ENCODE measurements at places on chromosomes 16 and 17.
A peak's percentile ranks its signal among the peaks of the same experiment; 100 is the strongest.

GRCh38 chr16:86799367-86799766 is 221.0 kb downstream of the FOXL1 start:
- DNase-seq = no peak

DNA sequence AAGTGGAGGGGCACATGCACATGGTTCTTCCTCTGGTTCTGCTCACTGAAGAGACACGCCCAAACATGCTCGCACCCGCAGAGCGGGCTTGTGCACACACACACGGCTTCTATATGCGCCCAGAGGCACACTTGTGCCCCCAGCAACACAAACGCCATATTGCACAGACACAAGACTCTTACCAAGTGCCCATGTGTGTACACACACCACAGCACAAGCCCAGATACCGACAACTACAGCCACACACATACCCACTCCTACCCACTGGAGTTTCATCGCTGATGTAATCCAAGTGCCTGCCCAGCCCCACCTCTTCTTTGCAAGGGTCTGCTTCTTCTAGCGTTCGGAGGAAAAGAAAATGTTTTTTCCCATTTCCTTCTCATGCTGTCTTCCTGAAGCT is 6.5 kb upstream of the PRR29 start:
- no peak for DNase-seq

DNA sequence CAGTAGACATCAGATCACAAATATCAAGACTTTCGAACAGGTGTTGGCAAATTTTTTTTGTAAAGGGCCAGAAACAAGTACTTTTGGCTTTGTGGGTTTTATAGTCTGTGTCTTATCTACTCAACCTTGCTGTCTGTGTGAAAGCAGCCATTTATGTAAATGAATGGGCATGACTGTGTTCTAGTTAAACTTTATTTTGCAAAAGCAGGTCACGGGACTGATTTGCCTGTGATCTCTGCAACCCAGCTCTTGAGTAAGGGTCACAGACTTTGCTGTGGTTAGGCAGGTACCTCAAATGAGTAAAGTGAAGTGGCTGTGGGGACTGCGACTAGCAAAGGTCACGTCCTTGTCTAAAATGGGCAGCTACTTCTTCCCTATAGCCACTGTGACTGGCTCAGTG is 136.5 kb downstream of the FTO start:
- DNase-seq = no peak

- no peak for DNase-seq
These were observed 3.9 kb downstream of the UNC119 start for GRCh38 chr17:28548417-28549130.

DNA sequence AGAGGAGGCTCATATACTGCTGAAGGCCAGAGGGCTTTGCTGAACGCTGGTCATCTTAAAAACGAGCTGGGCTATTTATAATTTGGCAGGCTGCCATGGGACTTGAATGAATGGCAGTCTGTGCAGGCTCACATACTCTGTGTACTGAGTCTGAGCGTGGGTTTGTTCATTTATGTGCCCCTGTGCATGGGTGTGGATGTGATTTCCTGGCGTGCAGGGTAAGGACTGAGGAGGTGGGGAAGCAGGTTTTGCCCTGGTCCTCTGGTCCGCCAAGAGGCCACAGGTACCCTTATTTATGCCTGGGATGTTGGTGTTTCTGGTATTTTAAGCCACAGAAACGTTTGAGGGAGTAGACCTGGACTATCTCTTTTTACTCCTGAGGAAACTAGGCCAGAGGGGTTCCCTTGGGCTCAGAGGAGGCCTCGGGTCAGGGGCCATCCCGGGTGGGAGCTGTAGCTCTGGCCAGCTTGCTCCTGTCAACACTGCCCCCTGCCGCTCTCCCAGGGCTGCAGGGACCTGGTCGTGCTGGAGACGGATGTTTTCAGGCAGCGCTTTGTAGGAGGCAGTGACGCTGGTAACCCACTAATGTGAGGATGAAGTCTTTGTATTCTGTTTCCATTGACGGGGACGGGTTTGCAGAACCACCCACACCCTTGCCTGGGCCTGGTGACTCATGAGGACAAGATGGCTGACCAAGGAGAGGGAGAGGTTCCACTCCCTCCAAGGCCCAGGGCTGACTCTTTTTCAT is 184.4 kb downstream of the MSI2 start:
- peak; percentile 89 for DNase-seq

- DNase-seq = no peak
These were observed 9.8 kb downstream of the SMIM5 start for GRCh38 chr17:75642784-75643642.

GRCh38 chr17:57082441-57082840 is 2.6 kb upstream of the AKAP1 start:
- no peak for DNase-seq

- no peak for DNase-seq
These were observed 810 bp upstream of the GAN start for GRCh38 chr16:81313701-81314602.

DNA sequence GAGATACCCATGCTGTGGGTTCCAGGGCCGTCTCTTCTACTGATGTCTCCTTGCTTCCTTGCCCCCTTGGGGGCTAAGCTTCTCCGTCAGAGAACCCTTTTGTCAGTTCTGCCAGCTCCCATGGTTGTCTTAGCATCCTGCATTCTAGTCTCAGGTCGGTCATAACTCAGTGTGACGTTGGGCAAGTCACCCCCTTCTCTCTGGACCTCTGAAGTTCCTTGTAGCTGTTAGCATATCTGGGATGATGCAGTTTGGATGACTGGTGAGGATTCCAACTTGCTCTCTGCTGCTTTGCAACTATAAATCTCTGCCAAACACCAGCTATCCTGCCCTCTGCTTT is 8.9 kb upstream of the MYL4 start:
- DNase-seq = no peak

DNA sequence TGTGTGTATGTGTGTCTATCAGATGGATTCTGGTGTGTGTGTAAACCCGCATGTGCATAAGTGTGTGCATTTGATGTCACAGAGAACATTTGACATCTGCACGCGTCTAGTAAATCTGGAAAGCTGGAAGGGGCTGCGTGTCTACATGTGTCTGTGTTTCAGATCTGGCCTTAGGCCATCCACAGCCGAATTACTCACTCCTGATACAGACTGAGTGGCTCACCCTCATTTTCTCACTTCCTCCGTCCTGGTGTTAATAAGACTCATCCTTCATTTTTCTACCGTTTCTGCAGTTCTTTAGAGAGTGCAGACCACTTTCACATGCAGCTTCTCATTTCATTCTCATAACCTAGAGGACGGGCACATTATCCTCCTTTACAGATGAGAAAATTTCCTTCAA is 491.6 kb downstream of the CDH13 start:
- no peak for DNase-seq

DNA sequence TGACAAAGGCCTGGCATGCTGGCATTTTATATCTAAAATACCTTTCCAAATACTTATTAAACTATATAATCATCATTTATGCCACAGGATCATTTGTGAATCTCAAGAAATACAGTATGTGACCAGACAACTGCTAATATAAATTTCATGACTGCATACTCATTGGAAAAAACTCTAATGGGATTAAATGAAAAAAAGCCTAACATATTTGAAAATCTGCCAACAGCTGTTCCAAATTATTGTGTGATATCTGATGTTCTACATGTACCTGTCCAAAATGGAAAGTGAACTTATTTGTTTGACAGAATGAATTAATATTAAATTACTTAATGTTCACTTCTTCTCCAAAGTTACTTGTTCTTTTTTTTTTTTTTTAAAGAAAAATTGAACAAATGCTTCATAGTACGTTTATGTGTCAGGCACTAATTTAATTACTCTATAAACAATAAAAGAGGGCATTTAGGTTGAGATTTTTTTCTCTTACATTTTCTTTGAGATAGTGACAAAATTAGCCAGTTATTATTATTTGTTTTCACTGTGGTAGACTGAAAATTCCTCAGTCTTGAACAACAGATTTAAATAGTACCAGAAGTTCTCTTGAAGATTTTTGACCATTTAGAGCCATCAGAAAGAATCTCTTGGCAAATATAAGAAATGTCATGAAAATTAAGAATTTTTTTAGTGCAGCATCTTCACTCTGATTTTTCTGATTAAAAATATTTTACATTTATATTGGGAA is 114.0 kb downstream of the FTO start:
- DNase-seq = no peak

DNA sequence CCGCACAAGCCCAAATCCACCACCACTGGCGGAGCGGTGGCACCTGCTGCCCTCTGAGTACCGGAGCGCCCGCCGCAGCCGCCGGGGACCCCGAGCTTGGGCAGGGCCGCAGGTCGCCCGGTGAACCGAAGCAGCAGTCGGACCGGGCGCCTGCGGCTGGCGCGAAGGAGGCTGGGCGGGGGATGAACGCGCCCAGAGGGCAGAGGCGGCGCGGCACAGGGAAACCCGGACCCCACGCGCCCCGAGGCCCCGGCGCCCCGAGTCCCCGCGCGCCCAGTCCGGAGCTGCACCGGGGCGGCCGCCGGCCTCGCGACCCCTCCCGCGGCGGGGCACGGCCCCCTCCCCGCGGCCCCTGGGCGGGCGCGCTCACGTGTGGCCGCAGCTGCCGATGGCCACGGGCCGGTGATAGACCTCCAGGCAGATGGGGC is 393 bp downstream of the RNF166 start:
- no peak for DNase-seq

- DNase-seq = peak; percentile 70
These were observed 32.4 kb downstream of the FOXK2 start for GRCh38 chr17:82551779-82552457.

DNA sequence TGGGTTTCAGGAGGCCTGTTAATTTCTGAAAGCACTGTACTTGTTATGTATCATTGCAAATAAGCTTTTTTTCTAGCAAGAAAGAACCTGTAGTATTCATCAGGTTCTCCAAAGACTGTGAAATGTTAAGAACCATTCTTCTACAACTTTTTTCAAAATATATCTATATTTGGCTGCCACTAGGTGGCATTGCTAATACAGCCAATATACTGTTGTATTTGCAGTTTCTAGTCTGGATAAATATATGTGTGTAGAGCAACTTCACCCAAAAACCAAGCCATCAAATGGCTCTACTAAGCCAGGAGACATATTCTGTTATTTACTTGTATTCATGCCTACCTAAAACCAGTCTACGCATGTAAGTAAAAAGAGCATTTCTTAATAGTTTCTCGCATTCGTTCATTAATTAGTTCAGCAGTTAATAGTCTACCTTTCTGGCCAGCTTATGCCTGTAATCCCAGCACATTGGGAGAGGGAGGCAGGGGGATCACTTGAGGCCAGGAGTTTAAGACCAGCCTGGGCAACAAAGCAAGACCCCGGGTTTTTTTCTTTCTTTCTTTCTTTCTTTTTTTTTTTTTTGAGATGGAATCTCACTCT is 39.5 kb downstream of the VMP1 start:
- DNase-seq = no peak

DNA sequence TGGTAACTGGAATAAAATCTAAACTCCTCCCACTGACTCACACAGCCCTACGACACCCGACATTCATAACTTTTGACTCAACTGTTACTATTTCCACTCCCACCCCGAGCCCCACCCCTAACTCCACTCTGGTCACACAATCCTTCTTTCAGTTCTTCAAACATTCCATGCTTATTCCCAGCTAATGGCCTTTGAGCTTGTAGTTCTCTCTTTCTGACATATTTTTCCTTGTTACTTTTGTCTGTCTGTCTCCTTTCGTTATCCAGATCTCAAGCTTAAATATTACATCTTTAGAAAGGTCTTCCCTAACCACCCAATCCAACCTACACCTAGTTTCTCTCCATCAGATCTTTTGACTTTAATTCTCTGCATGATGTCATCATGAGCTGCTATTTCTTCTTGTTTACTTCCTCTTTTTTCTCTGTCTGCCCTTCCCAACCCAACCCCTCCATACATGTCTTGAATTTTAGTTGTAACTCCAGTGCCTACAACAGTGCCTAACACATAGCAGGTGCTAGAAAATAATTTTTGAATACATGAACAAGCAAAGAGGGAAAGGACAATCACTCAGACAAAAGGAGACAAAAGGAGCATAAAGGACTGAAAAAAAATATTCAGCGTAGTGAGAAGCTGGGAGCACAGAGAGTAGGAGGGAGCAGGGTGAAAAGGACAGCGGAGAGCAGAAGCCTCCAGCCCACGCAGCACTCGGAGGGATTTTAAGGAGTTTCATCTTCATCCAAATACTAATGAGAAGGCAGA is 65.2 kb upstream of the SMIM36 start:
- no peak for DNase-seq

DNA sequence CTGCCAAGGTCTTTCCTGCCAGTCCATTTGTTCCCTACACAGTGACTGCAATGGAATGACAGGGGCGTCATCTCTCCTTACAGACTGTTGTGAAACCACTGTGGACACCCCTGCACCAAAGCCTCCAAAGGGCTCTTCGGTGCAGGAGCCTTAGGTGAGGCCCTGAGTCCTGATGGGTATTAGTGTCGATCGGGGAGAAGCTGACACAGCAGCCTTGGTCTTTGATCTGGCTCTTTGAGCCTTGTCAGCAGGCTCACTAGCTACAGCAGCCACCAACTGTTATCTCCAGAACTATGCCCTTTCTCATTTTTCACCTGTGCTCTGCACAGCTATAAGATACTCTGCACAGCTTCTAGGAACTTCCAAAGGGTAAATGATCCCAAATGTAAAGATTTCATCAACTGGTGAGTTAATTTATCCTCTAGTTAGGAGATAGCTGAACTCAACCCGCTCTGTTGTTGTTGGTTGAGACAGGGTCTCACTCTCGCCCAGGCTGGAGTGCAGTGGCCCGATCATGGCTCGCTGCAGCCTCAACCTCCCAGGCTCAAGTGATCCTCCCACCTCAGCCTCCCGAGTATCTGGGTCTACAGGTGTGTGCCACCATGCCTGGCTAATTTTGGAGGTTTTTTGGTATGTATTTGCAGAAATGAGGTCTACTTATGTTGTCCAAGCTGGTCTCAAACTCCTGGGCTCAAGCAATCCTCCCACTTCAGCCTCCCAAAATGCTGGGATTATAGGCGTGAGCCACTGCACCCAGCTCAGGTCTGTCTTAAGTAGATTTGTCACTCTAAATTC is 19.7 kb downstream of the G6PC1 start:
- DNase-seq = no peak

- no peak for DNase-seq
These were observed 8.0 kb downstream of the AHSP start for GRCh38 chr16:31535737-31536136.

DNA sequence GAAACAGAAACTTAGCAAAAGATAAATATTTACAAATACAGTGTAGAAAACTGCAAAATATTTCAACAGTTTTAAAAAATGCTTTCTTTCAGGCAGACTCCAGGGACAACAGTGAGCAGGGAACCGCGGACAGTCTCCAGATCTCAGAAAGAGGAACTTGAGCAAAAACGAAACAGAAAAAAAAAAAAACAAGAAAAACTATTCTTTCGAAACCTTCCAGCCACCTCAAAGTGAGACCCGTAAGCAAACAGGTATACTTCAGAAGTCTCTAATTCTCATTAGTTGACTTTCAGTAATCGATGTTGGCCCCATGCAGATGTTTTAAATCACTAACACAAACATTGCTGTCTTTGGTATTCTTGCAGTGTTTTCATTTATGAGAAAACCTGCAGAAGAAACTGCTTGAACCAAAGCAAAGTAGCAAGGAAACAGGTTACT is 15.7 kb upstream of the CCL1 start:
- no peak for DNase-seq
